Cerebellar nuclear complex (tissue), 1 donor: ENCODE measurements at places on chromosomes 6 and 20.

GRCh38 chr20:17762243-17762872 lies 62.6 kb downstream of the BANF2 start:
- DNase-seq: no peak

DNA sequence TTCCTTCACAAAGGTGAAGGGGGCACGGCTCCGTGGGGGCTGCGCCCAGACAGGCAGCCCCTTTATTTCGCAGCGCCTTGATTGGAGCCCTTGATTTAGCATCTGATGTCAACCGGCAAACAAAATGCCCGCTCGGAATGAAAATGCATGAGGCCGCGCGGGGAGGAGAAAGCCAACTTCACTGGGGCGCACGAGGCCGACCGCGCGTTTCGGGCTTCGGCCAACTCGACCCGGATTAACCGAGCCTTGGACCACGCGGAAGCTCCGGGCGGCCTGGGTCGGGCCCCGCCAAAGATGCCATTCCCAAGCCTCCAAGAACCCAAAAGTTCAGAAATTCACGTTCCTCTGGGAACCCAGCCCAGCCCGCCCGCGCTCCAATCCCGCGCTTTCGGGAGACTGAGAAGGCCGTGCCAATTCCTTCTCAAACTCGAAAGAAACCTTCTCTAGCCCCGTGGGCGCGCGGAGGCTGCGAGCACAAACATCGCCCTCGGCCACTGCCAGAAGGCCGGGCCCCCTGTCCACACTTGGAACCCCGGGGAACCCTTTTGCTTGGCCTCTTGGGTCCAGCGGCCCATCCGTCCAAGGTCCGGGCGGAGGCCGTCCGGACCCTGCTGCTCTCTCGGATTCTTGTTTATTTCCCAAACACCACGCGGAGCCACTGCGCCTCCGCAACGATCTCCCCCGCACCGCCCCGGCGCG lies 879 bp upstream of the INSM1 start:
- no peak for DNase-seq

DNA sequence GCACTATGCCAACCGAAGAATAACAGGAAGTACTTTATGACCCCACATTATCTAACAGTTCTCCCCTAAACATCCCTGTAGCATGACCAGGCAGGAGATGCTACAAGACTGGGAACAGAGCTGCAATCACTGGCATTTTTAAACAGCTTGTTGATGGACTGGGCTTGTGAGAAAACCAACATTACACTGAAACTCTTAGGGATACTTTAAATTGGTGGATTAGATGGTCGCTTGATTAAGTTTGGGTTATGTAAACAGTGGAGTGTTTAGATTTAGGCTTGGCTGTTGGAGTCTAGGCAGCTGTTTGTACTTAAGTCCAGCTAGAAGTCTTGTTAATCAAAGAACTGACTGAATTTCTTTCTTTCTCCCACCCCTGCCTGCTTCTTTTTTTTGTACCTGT lies 234.1 kb upstream of the BMP2 start:
- no peak for DNase-seq

GRCh38 chr6:2970753-2971419 lies 481 bp downstream of the SERPINB6 start:
- no peak for DNase-seq

- DNase-seq: no peak
Observed at GRCh38 chr6:111723412-111723970, 117.8 kb upstream of the TRAF3IP2 start.

DNA sequence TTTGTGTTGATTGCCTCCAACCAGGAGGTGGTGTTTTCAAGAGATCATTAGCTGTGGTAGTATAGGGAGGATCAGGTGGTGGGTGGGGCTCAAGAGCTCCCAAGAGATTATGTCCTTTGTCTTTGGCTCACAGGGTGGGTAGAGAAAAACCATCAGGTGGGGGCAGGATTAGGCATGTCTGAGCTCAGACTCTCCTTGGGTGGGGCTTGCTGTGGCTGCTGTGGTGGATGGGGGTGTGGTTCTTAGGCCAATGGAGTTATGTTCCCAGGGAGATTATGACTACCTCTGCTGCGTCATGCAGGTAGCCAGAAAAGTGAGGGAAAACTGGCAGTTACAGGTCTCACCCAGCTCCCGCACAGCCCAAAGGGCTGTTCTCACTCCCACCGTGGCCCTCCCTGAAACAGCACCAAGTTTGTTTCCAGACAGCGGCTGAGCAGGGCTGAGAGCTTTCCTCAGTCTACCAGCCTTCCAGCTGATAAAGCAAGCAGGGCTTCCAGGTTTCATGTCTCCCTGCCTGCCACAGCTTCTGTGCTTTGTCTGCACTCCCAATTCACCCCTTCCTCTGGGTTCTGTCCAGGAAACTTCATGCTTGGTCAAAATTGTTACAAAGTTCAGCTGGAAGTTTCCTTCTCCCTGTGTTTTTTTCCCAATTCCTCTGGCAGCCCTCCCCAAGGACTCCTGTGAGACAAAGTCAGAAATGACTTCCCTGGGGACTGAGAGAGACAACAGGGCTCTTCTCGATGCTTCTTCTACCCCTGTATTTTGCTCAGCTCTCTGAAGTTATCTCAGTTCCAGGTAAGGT lies 481.1 kb upstream of the MAN1A1 start:
- DNase-seq: no peak

DNA sequence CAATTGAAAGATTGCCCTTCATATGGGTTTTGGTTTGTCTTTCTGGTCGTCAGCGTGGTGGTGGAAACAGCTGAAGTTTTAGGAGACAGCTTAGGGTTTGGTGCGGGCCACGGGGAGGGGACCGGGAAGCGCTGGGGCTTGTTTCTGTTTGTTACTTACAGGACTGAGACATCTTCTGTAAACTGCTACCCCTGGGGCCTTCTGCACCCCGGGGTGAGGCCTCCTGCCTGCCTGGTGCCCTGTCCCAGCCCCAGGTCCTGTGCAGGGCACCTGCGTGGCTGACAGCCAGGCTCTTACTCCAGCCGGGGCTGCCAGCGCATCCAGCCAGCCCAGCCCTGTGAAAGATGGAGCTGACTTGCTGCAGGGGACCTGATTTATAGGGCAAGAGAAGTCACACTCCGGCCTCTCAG lies 22.8 kb downstream of the NPEPL1 start:
- DNase-seq: no peak

DNA sequence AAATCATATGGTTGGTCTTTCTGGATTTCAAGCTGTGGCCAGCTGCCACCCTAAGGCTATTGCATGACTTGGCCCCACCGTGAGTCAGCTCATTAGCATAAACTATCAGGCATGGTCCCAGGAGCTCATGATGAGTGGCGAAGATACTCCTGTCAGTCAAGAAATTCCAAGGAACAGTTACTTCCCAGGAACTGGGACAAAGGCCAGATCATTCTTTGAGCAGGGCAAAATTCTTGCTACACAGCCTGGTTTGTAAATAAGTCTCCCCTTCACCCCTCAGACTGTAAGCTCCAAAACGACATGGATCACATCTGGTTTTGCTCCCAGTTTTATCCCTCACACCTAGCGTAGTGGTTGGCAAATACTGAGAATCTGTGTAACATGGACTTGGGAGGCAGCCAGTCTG lies 33.0 kb upstream of the KIAA1586 start:
- DNase-seq: no peak
